Iris pigment epithelial cell (primary cell): ENCODE measurements at places on chromosomes 1 and 21.
A peak's percentile ranks its signal among the peaks of the same experiment; 100 is the strongest.

GRCh38 chr1:33302325-33302724 is 18.6 kb downstream of the A3GALT2 start:
- DNase-seq: no peak

DNA sequence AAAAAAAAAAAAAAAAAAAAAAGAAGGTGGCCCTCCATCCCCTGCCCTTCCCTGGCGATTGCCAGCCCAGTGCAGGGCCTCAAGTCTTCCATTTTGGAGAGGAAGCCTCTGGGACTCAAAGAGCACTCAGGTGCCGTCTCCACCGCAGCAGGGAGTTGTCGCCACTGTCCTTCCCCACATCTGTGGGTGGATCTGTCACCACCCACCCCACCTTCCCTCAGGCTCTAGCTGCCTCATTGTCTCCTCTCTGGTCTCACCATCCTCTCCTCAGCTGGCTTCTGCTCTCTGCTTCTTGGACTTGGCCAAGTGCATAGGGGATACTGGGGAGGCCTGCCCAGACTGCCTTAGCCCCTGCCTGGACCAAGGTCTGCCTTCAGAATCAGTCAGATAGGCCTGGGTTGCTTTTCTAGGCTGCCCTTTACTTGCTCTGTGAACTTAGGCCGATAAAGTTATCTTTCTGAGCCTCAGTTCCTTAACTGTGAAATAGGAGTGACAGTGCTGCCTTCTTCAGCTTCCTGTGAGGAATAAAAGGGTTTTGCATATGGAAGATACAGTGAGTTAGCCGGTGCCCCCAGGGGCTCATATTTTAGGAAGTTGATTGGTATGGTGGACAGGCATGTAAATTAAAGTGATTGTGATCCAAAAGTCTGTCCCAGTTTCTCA is 15.8 kb downstream of the RCC1 start:
- no peak for DNase-seq

DNA sequence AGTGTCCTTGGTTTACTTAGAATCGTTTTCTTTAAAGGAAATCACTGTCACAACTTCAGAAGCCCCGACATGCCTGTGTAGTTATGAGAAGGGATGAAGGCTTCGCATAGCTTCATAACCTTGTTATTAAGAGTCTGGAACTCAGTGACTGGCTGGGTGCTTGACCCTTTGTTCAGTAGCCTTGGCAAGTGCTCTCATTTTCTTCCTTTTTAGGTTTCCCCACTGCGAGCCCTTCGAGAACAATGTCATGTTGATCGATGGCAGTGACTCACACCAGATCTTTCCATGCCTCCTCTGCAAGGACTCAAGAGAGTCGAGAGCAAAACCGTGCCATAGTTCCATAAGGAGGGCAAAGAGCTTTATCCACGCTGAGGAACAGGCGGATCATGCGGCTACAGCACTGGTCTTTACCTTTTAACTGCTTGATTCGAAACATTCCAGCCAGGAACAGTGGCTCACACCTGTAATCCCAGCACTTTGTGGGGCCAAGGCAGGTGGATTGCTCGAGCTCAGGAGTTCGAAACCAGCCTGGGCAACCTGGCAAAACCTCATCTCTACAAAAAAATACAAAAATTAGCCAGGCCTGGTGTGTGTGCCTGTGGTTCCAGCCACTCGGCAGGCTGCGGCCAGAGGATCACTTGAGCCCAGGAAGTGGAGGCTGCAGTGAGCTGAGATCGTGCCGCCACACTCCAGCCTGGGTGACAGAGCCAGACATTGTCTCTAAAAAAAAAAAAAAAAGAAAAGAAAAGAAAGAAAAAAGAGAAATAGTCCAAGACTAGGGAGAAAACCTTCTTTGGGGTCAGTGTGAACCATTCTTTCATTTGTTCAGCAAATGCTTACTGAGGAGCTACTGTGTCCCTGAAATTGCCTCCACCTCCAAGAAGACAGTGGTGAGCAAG is 95.4 kb upstream of the ERRFI1 start:
- peak; percentile 92 for DNase-seq

GRCh38 chr1:61357539-61357938 is 275.2 kb downstream of the NFIA start:
- DNase-seq: no peak

DNA sequence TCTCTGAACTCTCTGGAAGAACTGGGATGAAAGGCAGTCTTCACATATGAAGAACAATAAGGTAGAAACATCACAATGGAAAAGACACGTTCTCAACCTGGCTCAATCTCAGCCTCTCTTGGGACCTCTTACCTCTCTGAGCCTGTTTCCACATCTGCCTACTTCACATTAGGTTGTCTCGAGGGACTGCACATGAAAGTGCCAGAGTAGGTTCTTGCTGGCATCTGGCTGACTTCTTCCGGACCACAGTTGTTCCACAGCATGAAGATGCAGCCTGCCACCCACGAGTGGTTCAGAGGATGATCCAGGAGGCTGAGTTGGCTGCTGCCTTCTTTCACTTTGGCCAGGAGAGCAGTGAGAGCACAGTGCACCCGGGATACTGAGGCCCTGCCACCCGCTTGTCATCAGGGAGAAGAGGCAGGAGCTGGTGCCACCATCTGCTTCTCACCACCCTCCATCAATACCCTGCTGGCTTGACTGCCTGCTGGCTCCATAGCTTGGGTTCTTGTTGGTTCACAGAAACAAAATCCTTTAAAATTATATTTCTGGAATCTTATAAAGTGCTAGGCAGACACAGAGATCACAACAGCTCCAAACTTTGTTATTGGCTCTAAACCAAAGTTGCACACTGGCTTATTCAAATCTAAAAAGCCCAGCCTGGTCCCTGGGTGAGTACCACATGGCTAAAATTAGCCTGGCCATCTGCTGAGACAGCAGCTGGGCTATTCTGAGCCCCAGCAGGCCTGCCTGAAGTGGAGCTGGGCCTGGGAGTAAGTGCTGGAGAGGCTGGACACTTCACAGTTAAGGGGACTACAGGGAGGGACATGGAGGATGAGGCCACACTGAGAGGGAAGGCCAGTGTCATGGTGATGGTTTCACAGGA is 46.9 kb upstream of the LIN9 start:
- DNase-seq: no peak

GRCh38 chr1:230186874-230187273 is 119.8 kb downstream of the GALNT2 start:
- no peak for DNase-seq

GRCh38 chr1:192737306-192737705 is 71.5 kb upstream of the RGS2 start:
- no peak for DNase-seq

DNA sequence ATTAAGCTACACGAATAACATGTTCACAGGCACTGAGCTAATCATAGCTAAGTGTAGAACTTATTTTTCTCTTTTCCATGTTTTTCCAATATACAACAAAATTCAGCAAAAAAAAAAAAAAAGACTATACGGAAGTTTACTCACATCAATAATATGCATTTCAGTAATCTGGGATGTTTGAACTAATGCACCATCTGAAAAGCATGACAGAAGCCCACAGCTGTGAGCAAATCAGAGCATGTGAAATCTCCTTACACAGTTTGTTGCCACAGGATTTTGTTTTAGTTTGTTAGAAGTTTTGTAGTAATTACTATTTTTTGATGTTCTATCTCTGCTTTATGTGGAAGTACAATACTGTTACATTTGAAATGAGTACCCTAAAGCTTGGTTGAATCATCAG is 1051.7 kb downstream of the TTLL7 start:
- no peak for DNase-seq

- no peak for DNase-seq
Measured at GRCh38 chr1:184033711-184034167, 3.8 kb downstream of the COLGALT2 start.

DNA sequence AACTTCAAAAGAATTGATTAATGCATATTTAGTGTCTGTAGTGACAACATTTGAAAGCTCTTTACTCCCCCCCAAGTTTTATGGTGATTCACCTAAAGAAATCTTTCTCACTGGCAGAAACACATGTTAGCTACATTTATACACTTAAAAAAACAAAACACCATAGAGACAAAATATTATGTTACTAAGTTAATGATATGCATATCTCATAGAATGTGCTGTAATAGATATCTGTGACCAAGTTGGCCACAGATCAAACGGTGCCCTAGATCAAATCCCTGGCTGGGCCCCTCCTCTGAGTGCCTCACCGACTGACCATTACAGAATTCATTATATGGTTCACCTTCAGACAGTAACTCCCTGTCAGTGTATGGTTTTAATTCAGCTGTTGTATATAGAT is 322.1 kb upstream of the LYPLAL1 start:
- peak; percentile 59 for DNase-seq

DNA sequence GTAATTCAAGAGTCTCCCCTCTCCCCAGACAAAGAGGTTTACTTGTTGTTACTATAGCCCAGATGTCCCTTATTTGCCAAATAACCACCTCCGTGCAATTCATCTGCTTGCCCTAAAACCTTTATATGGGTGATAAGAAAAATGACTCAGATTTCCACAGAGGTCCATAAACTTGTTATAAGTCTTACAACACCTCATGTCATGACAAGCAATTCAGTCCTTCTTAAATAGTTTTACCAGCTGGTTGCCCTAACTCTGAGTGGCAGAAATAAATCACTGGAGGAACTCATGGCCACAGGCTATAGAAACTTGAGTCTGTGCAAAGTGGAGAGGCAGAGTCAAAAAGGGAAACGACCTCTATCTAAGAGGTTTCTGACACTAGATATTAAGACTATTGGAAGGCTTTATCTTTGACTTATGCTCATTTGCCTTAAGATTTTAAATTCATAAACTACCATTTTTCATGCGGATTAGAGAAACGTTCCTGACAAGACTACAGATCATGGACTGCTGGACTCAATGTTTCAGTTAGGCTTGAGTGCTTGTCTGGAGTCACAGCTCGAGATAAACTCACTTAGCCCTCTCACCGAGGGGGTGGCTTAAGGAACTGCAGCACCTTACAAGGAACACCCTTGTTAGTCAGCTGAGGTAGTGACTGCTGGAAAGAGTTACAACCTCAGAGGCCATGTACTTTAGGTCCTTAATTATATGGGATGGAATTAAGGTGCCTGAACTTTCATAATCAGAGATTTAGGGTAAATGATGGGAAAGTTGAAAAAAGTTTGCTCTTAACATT is 662.5 kb upstream of the USP24 start:
- no peak for DNase-seq

DNA sequence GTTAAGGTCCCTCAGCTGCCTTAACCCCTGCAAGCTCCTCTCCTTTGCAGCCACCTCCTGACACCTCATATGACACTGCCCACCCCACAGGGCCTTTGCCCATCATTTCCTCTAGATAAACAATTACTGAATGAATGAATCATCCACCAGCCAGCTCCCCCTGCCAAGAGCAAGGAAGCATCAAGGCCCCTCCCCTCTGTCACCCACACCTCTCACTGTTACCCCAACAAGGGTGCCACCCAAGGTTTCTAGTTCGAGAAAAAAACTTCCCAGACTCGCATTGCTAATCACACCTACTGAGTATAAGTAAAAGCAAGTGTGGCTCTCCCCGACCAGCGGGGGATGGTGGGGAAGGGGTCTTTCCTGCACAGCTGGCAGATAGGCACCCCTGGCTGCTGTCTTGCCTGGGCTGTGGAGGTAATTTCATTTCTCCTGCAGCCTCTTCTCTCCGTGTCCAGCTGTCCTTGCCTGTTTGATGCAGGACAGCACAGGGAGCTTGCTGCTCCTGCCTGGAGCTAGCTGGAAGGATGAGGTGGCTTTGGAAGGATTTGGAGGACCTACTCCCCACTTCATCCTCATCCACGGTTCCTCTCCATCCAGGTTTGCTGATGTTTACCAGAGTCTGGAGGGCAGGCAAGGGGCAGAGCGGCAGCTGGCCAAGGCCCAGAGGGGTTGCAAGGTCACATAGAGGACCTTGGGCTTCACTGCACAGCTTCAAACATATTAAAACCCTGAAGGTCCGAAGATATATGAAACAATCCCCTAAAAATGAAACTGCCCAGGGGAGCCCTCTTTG is 33.1 kb upstream of the LBR start:
- no peak for DNase-seq

DNA sequence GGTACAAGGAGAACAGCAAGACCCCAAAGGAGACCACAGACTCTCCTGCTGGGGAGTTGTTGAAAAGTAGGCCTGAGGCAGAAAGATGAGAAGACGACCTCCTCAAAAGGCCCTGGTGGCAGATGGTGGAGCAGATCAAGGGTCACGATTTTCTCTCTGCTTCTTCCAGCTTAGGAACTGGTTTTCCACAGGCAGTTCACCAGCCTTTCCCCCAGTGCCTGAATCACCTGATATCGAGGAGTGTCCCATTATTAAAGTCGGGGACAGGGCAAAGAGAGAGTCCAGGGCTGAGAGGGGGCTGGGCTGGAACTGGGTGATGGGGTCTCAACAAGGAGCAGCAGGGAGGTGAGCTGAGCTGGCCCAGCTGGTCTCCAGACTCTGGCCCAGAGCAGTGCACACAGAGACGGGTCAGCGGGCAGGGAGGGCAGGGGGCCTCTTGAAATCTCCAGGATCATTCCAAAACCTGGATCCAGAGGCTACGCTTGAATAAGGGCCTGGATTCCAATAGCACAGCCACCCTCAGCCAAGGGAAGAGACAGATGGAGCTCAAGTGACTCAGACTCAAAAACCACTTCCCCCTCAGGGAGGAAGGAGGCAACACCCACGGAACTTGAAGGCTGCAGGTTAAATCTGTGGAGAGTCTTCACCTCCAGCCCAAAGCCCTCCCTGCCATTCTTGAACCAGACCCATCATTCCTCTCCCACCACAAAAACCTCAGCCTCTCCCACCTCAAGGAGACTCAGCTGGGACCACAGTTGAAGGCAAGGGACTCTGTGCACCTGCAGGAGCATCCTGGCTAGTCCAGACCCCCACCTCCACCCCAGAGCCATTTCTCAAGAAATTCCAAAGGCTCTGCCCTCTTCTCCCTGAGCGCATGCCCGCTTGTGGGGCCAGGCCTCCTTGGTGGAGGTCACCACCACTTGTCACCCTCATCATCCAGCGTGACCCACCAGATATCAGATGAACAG is at the start of gene S100A5:
S100A5 (minus strand) TSS at position 541 of the 968 bp plus-strand sequence. CDS start 743 bp downstream, outside the sequence.
- DNase-seq: no peak

DNA sequence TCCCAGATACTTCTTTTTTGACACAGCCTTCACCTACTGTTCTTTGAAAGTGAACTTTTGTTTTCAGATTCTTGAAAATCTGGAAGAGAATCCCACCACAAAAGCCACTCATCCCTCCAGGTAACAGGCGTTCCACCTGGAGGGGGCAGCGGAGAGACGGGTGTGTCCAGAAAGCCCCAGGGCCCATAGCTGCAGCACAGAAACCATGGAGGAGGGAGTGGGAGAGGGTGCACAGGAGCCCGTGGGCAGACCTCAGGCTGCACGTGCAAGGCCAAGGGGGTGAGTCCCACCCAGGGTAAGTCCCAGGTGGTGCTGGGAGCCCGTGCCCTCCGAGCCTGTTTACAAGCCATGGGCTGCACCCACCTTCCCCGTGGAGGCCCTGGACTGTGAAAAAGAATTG is 86.5 kb downstream of the PSMG1 start:
- no peak for DNase-seq

GRCh38 chr1:220680085-220680687 is 10.0 kb upstream of the C1orf115 start:
- peak; percentile 40 for DNase-seq

GRCh38 chr1:36864823-36865601 is 169.3 kb downstream of the GRIK3 start:
- no peak for DNase-seq
